ENCODE measurements at places on chromosomes 1 and 21.

DNA sequence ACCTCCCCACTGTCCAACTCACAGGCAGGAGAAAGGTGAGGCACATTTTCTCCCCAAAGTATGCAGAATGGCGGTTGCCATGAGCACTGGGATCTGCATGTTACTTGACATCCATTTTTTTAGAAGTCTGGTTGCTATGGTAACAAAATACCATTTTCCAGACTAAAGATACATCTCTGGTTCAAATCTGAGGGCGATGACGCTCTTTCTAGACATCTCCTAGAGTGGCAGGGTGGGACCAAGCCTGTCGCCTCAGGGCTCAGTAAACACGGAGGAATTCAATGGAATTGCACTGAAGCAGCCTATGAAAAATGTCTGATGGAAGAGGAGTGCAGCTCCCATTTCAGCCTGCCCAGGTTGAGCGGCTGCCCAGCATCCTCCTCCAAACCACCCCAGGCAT lies 21.5 kb upstream of the FAM43B start:
- no peak for DNase-seq

DNA sequence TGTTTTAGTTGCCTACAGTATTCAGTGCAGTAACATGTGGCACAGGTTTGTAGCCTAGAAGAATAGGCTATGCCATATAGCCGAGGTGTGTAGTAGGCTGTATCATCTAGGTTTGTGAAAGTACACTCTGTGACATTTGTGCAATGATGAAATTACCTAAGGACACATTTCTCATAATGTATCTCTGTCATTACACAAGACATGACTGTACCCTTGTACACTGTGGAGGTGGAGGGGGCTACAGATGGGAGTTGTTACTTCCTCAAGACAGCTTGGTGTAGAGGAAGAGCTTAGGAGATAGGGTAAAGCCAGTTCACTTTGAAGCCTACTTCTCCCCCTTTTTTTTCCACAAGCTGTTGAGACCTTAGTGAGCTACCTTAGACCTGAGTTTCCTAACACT lies 59.7 kb upstream of the RAVER2 start:
- no peak for DNase-seq

DNA sequence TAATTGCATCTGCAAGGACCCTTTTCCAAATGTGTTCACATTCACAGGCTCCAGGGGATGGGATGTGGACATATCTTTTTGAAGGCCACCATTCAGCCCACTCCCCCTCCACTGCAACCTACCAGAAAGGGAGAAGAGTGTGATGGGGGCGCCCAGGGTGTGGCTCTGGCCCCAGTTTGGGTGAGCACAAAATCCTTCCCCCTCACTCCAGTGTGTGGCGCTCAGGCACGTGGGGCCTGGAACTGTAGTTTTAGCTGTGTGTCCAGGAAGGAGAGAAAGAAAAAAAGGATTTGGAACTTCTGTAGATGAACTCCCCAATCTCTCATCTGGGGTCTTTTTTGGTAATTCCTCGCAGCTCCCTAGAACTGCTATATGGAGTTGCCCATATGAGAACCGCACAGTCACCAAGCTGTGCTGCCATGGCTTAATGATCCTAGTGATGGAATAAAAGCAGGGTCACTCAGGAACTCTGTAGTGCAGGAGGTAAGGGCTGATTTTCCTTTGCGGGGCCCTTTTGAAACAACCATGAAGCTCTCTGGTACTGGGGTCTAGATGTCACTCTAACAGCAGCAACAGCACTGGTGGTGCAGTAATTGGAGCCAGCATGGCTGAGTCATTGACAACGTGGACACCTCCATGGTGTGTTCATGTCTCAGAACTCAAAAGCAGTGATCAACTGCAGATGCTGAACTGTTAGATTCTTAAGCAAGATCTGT lies 17.0 kb downstream of the AGT start:
- DNase-seq, result no peak

DNA sequence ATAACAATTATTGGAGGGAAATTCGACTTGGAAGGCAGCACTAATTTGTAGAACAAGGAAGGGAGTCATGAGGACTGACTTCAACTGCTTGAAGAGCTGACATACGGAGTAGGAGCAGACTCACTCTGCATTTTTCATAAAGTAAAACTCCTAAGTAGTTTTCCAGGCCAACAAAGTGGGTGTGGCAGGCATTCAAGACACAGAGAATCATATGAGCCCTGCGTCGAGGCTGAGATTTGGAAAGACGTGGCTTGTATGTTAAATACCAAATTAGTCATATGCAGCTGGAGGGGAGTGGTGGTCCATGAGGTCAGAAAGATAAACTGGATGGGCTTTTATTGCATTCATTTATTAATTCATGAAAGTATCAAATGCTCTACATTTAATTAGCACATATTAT lies 255.7 kb upstream of the JUN start:
- DNase-seq, result no peak

DNA sequence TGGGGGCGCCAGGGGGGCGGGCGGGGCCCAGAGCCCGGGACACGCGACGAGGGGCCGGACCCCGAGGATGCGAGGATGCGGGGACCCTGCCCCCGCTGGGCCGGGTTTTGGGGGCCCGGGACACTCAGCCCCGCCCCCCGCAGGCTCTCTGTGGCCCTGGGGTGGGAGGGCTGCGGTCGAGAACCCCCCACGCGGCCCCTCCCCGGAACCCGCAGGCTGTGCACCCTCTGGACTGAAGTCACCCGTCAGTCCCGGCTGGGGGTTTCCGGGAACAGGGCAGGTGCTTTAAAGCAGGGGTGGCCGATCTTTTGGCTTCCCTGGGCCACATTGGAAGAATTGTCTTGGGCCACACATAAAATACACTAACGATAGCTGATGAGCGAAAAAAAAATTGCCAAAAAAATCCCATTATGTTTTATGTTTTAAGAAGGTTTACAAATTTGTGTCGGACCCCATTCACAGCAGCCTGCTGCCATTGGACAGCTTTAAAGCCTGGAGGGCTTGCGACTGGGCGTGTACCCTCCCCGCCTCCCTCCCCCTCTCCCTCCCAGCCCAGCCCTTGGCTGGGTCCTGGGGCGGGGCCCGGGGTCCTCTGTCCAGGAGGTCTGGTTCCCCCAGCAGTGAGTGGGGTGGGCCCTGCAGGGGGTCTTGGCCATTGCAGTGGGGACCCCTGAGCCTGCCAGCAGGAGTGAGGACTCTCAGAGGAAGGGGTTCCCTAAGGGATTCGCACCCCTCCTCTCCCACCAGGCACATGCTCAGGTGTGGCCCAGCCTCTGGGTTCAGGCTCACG lies 21.6 kb upstream of the C1orf159 start:
- DNase-seq, result no peak

GRCh38 chr1:52636721-52637695 lies 4.0 kb downstream of the SHISAL2A start:
- no peak for DNase-seq

- DNase-seq, result no peak
These were observed 51.0 kb downstream of the PGBD5 start for GRCh38 chr1:230375147-230375546.

GRCh38 chr1:233439721-233440120 lies 112.2 kb downstream of the MAP3K21 start:
- DNase-seq, result no peak

DNA sequence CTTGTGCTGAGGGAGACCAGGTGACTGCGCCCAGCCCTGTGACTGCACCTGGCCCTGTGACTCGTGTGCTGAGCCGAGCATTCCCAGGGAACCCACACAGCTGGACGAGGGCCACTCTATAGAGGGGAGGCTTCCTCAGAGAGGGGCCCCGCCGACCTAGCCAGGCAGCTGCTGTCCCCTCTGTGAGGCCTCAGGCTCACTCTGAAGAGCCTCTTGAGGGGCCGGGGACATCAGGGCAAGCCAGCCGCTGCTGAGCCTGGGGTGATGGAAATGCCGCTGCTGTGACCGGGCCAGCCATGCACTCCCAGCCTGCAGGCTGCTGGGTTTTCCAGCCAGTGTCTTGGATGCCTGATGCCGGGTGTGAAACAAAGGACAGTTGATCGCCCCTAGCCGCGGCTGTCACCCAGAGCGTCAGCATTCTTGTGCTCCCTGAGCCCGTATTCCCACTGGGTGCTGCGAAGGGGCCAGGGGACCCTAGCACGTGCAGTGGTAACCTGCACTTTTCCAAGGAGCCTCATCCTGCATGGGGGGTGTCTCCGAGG lies 17.5 kb downstream of the PFKL start:
- no peak for DNase-seq

GRCh38 chr1:232263452-232263851 lies 366.5 kb downstream of the SIPA1L2 start:
- no peak for DNase-seq

DNA sequence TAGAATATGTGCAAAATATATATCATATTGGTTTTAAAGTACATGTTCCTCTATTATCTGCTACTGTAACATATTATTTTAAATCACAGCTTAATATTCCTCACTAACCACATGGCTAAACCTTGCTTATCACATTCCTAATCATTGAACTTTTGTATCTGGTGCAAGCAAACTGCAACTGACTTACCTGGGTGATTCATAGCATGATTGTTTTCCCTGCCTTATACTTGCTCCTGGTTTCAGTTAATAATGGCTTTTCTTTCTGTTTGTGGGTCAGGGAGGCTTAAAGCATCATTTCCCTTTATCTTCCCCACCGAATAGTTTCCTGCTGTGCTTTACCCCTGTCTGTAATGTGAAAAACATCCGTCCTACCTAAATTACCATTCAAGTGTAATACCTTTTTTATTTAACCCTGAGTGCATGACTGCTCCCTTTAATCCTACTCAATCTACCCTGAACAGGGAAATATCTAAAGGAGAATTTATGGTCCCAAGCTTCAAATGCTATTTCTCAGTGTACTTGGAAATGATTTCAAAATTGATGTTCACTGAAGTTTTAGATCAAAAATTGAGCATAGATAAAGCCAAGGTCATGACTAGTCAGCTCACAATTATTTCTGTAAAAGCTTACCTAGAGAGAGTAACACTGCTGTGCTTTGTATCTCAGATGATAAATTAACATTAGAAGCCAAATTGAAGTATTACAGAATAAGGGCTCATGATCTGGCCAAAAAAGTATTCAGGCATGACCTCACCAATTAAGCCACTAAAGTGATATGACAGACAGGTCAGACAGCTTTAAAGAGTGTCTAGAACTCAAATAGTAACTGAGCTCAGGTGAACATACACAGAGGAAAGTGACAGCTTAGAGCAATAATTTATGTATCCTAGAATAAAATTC lies 507.1 kb downstream of the BRINP3 start:
- DNase-seq, result no peak

DNA sequence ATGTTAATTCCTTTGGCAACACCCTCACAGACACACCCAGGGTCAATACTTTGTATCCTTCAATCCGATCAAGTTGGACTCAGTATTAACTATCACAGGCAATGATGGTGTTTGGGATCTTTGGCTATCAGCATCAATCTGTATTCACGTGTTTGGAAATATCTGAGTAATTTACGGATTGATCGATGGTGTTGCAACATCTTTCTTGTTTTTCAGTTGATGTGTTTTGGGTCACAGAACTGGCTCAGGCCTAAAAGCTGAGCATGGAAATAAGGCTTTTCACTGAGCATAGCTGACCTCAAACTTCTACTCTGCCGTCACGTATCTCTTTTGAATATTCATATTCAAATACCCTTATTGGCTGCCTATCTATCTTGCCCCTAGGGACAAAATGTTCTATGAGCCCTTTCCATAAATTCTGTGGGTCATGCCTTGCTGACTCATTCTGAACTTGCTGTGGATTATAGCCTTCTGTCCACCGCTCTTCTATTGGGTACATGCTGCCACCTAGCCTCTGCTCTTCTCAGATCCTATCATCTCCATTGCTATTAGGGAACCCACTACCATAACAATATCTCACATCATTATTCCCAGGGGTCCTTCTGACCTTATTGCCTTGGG lies 156.0 kb downstream of the PDE4B start:
- no peak for DNase-seq

GRCh38 chr1:76503100-76503499 lies 364.2 kb upstream of the ST6GALNAC5 start:
- no peak for DNase-seq

- no peak for DNase-seq
These were observed 6.7 kb upstream of the AHCYL1 start for GRCh38 chr1:109977657-109978378.

GRCh38 chr1:183915625-183916510 lies 110.9 kb downstream of the RGL1 start:
- DNase-seq, result peak; percentile 87

- DNase-seq, result no peak
These were observed 155.0 kb downstream of the KCNH1 start for GRCh38 chr1:210978974-210979354.

DNA sequence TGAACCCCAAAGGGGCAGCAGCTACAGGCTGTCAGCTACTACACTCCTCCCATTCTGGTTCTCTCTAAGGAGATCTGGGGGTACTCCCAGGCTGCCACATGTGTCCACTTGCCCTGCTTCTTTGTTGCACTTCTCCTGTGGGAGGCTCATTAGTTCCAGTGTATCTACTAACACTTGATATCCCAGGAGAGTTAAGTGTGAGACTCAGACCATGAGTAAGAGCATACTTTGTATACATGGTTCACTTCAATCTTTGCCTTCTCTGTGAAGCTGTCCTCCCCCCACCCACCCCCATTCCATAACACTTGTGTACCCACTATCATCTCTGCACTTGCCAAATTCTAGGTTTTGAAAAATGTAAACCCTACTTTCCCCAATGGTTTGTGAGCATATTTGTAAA lies 34.9 kb upstream of the GADD45A start:
- DNase-seq, result no peak

DNA sequence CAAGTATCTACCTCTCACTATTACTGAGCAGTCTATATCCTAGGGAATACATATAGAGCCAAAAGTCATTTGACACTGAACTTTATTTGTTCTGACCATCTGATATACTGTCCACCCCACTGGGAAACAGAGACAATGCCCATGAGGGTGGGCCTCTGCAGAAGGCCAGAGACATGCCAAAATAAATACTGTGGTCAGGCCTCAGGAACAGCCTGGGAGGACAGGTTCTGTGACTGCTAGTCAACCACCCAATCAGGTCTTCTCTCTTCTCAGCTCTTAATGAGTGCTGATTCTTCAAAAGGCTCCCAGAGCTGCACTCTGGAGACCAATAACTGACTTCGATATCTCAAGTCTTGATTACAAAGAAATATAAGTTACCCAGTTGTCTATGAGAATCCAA lies 5.5 kb upstream of the ANKRD35 start:
- DNase-seq, result no peak

DNA sequence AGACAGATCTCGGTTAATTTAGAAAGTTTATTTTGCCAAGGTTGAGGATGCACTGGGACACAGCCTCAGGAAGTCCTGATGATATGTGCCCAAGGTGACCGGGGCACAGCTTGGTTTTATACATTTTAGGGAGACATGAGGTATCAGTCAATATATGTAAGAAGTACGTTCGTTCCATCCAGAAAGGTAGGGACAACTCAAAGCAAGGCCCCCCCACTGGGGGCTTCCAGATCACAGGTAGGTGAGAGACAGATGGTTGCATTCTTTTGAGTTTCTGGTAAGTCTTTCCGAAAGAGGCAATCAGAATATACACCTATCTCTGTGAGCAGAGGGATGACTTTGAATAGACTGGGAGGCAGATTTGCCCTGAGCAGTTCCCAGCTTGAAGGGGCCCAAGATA lies 60.4 kb upstream of the VTCN1 start:
- DNase-seq, result no peak

- DNase-seq, result no peak
These were observed 185.9 kb downstream of the GREM2 start for GRCh38 chr1:240426051-240426450.

- no peak for DNase-seq
These were observed 4.0 kb upstream of the CSF3R start for GRCh38 chr1:36486439-36487335.
